ENCODE measurements at places on chromosomes 11 and 22.
A peak's percentile ranks its signal among the peaks of the same experiment; 100 is the strongest.

- DNase-seq, result no peak
Measured at GRCh38 chr11:100182350-100182749, 504.7 kb upstream of the ARHGAP42 start.

- no peak for DNase-seq
Measured at GRCh38 chr11:13692172-13692571, 23.7 kb downstream of the FAR1 start.

DNA sequence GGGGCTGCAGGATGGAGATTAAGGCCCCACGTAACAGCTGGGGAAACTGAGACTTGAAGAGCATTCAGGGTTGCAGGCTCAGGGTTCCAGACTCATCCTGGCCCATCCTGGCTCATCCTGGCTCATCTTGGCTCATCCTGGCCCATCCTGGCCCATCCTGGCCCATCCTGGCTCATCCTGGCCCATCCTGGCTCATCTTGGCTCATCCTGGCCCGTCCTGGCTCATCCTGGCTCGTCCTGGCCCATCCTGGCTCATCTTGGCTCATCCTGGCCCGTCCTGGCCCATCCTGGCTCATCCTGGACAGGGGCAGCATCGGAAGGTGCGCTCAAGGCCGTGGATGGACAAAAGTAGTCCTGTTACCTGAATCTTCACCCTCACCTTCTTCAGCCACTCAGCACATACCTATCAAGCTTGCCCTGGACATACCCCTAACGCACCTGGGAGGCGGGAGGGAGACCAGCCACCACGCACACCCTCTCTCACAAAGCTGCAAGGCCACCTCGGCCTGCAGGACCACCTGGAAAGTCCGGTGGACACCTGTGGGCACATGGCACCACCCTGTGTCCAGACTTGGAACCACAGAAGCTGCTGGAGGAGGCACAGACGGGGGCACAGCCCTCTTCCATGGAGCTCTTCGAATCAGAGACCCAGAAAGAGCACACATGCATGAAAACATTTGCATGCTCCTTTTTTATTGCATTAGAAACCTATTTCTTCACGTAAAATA is 20.3 kb upstream of the NLRP6 start:
- no peak for DNase-seq

DNA sequence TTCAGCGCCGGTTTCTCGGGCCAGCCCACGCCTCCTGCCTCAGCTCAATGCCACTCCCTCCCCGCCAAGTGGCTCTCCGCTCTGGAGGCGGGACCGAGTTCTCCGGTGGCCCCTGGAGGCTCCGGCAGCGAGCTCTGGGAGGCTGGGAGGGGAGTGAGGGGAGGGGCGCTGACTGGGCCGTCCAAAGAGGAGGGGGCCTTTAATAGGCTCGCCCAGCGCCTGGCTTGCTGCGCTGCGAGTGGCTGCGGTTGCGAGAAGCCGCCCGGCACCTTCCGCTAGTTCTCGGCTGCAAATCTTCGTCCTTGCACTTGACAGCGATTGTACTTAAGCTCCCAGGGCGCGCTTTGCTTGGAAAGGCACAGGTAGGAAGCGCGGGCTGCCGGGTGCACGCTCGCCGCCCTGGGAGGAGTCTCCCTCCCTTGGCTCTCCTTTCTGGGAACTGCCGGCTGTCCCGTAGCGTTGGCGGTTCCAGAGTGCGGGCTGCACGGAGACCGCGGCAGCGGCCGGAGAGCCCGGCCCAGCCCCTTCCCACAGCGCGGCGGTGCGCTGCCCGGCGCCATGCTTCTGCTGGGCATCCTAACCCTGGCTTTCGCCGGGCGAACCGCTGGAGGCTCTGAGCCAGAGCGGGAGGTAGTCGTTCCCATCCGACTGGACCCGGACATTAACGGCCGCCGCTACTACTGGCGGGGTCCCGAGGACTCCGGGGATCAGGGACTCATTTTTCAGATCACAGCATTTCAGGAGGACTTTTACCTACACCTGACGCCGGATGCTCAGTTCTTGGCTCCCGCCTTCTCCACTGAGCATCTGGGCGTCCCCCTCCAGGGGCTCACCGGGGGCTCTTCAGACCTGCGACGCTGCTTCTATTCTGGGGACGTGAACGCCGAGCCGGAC is at the start of gene ADAMTS15:
Gene ADAMTS15 (plus strand): TSS at position 230 of the 894 bp plus-strand sequence. CDS start 329 bp downstream, at position 559.
- DNase-seq, result peak; percentile 84

DNA sequence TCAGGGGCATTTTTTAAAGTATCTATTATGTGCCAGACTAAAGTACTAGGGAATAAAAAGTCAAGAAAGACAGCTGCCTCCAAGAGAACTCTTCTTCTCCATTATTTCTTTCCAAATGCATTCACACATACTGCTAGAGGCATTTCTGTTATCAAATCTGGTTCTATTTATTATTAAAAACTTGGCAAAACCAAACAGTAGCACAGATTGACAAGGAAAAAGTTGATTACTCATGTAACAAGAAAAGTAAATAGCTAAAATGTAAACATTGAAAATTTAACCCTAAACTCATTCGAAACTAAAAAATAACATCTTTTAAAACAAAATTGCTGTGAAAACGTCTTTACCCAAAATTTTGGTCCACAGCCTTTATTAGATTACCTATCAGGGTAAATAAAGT is 132.9 kb upstream of the GUCY1A2 start:
- no peak for DNase-seq

DNA sequence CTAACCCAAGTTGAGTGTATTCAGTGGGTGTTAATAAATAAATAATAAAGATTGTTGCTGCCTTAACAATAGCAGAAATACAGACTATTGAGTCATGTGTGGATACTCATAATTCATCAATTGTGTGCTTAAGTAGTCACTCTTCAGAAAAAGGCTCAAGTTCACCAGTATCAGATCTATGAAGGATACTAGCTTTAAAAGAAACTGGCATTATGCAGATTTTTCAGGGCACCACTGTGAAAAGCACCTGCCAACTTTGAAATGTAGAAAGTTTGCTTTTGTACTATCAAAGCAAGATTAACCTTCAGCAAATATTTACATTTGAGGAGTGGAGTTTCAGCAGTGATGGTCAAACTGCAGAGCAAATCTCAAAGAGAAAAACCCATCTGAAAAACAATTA is 20.1 kb upstream of the SYTL2 start:
- DNase-seq, result no peak

- DNase-seq, result no peak
Measured at GRCh38 chr11:2665526-2666400, 34.0 kb downstream of the KCNQ1OT1 start.

DNA sequence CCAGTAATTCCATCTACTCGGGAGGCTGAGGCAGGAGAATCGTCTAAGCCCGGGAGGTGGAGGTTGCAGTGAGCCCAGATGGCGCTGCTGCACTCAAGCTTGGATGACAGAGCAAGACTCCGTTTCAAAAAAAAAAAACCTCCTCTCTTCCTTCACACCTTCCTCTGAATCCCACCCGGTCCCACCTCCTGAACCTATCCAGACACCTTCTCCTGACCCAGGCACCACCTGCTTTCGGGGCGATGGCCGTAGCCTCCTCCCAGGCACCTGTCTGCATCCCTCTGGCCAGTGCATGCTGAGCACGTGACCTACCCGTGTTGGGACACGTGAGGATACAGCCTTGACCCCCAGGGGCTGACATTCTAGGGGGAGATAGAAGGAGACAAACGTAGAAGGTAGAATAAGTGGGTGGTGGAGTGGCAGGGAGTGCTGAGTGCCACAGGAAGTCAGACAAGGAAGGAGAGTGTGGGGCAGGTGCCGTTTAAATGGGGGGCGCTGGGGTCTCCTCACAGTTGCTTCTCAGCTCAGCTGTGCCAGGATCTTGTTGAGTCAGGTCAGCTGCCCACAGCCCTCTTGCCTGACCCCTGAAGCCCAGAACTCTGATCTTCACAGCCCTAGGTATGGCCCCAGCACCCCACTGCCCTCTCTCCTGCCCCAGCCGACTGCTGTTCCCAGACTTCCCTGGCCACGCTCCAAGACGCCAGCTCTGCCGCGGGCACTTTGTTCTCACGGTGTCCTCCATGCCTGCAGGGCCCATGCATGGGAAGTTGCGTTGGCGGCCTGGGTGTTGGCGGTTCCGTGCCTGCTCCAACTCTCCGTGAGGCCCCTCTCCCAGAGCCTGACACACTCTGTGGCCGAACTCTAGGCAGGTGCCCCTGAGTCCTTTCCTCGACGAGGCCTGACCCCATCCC is 1.2 kb upstream of the MIOX start:
- no peak for DNase-seq

GRCh38 chr11:123475469-123475868 is 45.4 kb downstream of the GRAMD1B start:
- DNase-seq, result no peak

GRCh38 chr22:37784829-37785495 is 22.8 kb upstream of the GCAT start:
- no peak for DNase-seq

DNA sequence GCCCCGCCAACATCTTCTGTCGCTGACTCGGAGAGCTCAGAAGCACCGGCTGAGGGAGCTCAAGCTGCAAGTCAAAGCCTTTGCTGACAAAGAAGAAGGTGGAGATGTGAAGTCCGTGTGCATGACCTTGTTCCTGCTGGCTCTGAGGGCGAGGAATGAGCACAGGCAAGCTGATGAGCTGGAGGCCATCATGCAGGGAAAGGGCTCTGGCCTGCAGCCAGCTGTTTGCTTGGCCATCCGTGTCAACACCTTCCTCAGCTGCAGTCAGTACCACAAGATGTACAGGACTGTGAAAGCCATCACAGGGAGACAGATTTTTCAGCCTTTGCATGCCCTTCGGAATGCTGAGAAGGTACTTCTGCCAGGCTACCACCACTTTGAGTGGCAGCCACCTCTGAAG is 6.7 kb downstream of the RAG1 start:
- no peak for DNase-seq

GRCh38 chr11:93034723-93035039 is 65.2 kb downstream of the MTNR1B start:
- DNase-seq, result no peak

DNA sequence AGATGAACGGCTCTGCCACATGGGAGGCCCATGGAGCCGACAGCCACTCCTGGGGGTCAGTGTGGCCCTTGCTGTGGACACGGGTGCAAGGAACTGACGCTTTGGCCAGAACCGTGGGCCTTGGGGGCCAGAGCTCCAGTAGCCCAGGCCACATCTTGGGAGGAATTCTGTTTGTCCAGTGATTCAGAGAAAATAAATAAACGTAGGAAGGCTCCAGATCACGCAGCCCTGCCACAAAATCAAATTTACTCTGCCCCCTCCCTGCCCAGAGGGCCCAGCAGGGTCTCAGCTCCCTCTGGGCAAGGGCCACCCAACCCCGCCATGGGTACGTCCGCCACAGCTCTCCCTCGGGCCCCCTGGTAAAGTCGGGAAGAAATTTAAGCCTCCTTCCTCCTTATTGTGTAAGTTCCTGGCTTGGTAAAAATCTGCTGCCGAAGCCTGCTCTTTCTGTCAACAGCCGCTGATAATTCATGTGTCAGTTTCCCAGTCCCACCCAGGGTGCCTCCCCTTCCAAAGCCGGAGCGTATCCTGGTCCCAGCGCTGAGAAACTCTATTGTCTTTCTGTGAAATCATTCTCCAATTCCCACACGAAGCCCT is 6.9 kb upstream of the MUC5AC start:
- no peak for DNase-seq

All from NT2/D1 (cell line).